IMR-90 (cell line): ENCODE measurements at places on chromosomes 3 and 15. TPM values are rescaled to one million over a fixed set of nuclear protein-coding genes. Genes with fewer than 3 reads are reported as not detected.

- DNase-seq = no peak
Measured at GRCh38 chr3:70557976-70558375, 245.5 kb upstream of the MDFIC2 start.

DNA sequence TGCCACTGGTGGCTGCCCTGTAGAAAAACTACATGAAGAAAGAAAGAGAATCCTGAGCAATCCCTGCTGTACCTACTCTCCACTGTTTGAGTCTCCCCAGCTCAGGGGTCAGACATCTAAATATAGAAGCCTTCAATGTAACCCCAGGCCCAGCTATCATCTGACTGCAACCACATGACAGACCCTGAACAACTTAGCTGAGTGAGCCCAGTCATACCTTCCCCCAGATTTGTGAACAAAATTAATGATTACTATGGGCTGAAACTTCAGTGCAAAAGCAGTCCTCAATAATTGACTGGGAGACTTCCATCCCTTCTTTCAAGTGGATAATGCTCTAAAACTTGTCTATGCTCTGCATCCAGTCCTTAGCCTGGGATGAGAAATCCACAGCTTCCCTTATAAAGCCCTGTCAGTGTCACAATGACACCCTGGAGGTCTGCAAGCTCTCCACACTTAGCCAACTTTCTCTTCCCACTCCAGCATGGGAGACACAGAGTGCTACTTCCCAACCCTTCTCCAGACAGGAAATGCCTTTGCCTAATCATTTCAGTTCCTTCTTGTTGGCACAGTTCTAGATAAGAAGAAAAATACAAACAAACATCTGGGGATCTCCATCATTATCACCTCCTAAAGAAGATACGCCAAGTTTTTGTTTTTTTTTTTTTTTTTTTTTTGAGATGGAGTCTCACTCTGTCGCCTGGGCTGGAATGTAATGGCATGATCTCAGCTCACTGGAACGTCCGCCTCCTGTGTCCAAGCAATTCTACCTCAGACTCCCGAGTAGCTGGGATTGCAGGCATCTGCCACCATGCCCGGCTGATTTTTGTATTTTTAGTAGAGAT is 198.5 kb upstream of the GADL1 start:
- peak; percentile 16 for DNase-seq

DNA sequence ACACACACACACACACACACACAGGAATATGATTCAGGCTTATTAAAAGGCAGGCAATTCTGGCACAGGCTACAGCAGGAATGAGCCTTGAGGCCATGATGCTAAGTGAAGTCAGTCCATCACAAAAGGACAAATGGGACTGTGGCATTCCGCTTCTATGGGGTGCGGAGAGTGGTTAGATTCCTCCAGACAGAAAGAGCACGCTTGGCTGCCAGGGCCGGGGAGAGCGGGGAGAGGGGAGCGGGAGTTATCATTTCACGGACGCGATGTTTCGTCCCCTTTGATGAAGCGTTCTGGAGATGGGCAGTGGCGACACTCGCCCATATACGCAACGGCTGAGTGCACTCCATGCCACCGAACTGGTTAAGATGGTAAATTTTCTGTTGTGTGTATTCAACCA is 58.5 kb upstream of the FAM174B start:
- peak; percentile 25 for DNase-seq

- peak; percentile 13 for DNase-seq
Measured at GRCh38 chr3:11907667-11908660, 61.3 kb upstream of the TAMM41 start.

DNA sequence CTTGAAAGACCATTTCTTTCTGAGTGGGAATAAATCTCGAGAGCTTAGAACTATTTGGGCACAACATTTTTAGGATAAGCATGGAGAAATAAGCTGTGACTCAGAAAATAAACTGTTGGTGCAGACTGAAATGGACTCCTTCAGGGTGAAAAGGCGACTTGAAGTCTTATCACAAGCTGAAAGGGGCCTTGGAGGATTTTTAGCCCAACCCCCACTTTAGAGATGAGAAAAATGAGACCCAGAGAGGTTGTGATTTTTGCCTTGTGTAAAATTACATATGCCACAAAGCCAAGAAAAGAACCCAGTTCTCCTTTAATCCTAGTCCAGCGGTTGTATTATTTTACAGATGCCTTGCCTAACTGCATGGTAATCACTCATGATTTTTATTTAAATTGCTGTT is 1.5 kb downstream of the ATP1B3 start:
- DNase-seq = peak; percentile 59

PP2D1 gene
- total RNA-seq = not detected in 2 replicates

- DNase-seq = no peak
Measured at GRCh38 chr15:72562878-72563277, 88.7 kb downstream of the ARIH1 start.

GOLGA8H gene
- not detected in 2 replicates for total RNA-seq

DNA sequence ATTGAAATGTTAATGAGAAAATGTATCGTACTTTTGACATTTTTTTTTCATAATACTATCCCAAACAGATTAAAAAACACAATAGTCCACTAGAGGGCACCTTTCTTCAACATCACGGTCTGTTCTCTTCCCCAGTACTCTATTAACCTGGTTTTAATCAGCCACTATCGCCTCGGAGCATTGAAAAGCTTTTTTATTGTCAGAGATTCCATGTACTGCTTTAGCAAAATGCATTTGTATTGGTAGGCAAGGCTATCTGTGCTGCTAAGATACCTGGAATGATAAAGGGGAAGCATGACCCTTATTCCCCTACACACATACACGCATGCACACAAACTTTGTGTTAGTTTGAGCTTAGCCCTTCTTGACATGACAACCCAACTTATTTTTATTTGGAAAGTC is 160.1 kb upstream of the IL12A start:
- peak; percentile 68 for DNase-seq

- DNase-seq = peak; percentile 26
Measured at GRCh38 chr3:66378256-66378655, 122.6 kb downstream of the LRIG1 start.

DNA sequence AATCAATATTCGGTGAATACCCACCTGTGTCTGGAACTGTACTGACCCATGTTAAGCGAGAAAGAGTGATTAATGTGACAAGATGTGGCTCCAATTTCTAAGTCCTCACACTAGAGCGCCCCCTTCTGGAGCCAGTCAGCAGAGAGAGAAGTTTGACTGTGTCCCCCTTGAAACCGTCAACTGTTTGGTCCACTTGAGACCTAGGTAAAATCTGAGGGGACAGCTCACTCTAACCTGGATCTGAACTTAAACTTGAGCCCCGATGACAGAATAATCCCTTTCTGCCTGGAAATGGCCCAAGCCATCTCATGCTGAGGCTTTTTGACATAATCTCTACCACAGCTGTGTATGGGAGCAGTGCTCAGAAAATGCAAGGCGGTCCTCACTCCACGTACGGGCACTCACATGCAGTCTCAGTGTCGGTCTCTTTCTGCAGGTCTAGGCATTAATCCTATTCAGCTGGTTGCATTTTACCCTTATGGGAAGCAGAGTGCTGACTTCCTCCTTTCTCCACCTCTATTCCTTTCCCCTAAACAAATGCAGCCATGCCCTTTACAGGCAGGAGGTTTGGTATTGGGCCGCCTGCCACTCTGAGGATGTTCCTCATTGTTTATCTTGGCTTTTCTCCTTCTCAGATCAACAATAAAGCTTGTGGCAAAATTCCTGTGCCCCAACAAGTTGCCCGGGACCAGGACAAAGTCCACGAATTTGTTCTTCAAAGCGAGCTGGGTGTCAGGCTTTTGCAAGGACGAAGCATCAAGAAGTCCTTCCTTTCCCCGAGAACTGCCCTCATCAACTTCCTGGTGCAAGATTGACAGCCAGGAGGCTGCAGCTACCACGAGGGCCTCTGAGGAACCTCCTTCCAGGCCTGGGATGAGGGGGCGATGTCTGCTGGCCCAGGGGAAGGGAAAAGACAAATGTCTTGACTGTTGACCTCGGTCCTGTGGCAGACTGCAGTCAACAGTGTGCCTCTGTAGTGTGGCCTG is 47.5 kb upstream of the LIMD1 start:
- DNase-seq = no peak

BFSP2 gene
- not detected in 2 replicates for total RNA-seq

GRCh38 chr15:29835301-29835700 is 13.0 kb upstream of the TJP1 start:
- DNase-seq = peak; percentile 33

GRCh38 chr3:64203216-64203615 is 22.1 kb downstream of the PRICKLE2 start:
- peak; percentile 61 for DNase-seq

- no peak for DNase-seq
Measured at GRCh38 chr15:71581398-71581930, 228.9 kb upstream of the NR2E3 start.

DNA sequence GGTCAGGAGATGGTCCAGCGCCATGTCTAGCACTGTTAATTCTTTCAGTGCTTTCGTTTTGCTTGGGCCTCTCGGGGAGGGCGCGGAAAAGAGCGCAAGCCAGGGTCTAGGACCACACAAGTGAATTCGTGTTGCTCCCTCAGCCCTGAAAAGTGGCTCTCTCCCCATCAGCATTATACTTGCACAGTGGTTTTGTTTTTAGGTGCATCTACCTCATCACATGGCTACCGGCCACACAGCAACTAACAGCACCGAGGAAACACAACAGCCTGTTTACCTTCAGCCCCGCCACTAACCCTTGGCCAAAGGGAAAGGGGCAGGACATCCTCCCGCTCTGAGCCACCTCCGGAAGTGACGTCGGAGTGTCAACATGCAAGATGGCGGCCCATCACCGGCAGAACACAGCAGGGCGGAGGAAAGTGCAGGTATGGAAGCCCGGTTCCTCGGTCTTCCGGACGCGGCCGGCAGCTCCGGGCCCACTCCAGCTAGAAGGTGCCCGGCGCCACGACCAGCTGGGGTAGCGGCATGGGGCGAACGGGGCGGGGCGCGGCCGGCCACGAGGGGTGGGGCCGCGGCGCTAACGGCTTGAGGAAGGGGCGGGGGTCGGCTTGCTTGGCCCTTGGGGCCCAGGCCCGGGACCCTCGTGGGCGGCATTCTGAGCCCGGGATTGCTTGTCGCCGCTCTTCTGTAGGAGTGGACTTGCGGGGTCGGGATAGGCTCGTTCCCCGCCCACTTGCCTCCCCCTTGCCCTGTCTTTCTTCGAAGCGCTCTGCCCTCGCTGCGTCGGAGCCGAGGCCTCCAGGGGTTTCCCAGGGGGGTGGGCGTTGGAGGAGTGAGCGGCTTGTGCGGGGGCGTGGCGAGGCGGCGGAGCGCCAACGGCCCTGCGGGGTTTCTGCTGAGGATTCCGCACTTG is at the start of the genes SCN11A and WDR48:
Gene SCN11A (minus strand): TSS at position 296 of the 913 bp plus-strand sequence. CDS start 101,582 bp downstream, outside the sequence.
Gene WDR48 (plus strand): TSS at position 368 of the 913 bp plus-strand sequence. CDS start 10 bp downstream, at position 378.
- peak; percentile 88 for DNase-seq

GRCh38 chr3:149701206-149701976 is 43.6 kb upstream of the WWTR1 start:
- DNase-seq = no peak

- DNase-seq = peak; percentile 91
Measured at GRCh38 chr15:73982222-73982962, 9.7 kb downstream of the STOML1 start.

CHRFAM7A gene
- 0.18 TPM in 1 of 2 replicates, not detected in the other for total RNA-seq

- DNase-seq = peak; percentile 16
Measured at GRCh38 chr3:165459111-165459510, 262.9 kb upstream of the SLITRK3 start.

CCDC71 gene
- total RNA-seq = 28.3 and 29.4 TPM in 2 replicates

DNA sequence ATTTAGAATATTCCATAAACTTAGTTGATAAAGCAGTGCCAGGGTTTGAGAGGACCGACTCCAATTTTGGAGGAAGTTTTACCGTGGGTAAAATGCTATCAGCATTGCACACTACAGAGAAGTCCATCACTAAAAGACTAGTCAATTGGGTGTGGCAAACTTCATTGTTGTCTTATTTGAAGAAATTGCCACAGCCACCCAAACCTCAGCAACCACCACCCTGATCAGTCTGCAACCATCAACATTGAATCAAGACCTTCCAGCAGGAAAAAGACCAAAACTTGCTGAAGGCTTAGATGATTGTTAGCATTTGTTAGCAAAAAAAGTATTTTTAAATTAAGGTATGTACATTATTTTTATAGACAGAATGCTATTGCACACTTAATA is 60.5 kb downstream of the KLF13 start:
- DNase-seq = no peak

OR5H1 gene
- total RNA-seq = not detected in 2 replicates

DNA sequence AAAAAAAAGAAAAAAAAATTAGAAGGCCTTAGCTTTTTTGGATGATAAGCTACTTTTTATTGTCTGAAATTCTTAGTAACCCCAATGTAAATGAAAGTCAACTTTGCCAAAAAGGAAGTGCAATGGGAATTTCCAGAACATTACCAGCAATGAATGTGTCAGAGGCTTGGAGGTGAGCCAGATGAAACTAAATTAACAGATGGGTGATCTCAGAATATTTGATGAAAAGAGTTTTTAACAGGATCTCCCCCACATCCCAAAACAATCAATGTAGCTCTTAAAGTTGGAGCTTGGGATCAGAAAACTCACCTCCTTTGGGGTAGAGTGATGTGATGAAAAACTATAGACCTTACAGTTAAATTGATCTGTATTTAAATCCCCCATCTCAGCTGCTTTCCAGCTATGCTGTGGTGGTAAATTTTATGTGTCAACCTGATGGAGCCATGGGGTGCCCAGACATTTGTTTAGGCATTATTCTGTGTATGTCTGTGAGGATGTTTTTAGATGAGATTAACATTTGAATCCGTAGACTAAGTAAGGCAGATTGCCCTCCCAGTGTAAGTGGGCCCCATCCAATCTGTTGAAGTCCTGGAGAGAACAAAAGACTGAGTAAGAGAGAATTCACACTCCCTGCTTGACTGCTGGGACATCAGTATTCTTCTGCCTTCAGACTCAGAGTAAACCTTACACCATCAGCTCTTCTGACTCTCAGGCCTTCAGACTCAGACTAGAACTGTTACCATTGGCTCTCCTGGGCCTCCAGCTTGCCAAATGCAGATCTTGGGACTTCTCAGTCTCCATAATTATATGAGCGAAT is 84.3 kb upstream of the TNFSF10 start:
- DNase-seq = peak; percentile 92

DNA sequence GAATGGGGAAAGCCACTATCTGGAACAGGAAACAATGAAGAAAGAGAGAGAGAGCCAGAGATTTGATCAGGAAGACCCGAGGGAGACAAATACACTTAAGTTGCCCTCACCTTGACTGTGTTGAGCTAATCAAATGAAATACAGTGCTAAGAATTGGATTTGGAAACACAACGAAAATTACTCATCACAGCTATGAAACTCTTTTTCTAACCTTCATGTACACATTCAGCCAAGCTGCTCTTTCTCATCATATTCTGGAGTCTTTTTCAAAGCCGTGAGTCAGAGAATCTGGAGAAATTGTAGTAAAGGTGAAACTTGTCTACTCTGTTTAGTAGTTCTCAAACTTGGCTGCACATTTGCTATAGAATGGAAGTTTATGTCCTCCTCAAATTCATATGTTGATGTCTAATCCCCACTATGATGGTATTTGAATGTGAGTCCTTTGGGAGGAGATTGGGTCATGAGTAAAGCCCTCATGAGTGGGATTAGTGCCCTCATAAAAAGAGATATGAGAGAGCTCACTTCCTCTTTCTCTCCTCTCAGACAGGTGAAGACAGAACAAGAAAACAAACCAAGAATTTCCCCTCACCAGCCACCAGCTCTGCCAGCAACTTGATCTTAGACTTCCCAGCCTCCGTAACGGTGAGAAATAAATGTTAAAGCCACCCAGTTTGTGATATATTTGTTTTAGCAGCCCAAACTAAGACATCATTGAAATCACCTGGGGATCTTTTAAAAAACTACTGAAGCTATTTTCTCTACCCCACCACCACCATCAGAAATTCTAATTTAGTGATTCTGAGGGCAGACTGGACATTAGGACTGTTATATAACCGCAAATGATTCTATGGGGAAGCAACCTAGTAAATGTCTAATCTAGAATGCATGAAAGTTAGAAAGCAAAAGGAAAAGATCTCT is 143.6 kb upstream of the GRM7 start:
- no peak for DNase-seq
